ENCODE measurements at places on chromosomes 5 and 9. TPM values are rescaled to one million over a fixed set of nuclear protein-coding genes. Genes with fewer than 3 reads are reported as not detected.
A peak's percentile ranks its signal among the peaks of the same experiment; 100 is the strongest.

DNA sequence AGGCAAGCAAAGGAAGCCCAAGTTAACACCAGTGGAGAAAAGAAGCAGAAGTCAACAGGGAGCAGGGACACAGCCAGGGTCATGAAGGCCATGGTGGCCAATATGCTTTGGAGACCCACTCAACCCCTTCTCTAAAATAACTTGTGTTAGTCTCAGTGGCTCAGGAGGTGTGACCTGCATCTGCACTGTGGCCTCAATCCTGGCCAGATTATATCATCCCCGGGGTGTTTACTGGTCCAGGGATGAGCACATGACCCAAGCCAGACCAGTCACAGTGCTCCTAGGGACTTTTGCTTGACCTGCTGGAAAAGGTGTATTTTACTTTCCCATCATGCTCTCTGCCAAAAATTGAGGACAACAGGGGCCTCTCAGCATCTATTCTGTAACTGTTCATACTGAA, 105.2 kb downstream of the DPYSL3 start:
- DNase-seq, result no peak

GRCh38 chr5:133839721-133840120, 128.7 kb downstream of the C5orf15 start:
- no peak for DNase-seq

DNA sequence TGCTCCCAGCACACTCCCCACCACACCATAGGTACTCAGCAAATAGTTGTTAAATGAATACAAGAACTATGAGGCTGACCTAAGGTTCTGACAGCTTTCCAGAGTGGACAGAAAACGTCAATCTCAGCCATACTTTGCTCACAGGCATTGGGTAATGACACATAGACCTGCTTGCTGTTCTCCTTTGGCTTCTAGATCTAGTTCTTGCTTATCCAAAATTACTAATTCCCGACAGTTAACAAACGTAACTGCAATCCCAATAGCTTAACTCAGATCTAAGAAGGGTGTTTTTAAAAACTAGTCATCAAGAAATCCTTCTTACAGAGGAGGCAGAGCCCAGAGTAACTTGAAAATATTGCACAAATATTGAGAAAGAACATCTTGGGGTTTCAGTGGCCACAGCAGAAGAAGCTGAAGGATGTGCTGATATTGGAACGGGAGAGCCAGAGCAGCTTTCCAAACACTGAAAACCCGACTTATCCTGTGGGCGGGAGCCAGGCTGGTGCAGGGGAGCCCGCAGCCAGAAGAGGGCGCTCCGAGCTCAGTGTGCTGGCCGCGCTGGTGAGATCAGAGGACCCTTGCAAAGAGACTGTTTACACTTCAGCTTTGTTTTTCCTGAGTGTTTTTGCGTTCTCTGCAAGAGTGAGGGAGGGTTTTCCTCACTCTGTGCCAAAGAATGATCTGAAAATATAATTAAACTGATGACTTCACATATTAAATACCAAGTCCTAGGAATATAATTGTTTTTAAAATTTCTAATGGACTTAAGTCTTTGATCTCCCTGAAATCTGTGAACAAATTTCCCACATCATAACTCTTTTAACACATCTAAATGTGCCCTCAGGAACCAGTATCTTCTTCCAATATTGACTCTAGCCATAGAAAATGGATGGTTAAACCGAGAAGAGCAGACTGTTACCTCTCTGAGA, 30.3 kb downstream of the FGF1 start:
- peak; percentile 87 for DNase-seq

- DNase-seq, result no peak
Observed at GRCh38 chr5:79986260-79986659, 4.8 kb downstream of the MTX3 start.

The CD14 gene
- total RNA-seq, result 0.13 TPM
